ENCODE measurements at places on chromosomes 7 and 10.
A peak's percentile ranks its signal among the peaks of the same experiment; 100 is the strongest.

DNA sequence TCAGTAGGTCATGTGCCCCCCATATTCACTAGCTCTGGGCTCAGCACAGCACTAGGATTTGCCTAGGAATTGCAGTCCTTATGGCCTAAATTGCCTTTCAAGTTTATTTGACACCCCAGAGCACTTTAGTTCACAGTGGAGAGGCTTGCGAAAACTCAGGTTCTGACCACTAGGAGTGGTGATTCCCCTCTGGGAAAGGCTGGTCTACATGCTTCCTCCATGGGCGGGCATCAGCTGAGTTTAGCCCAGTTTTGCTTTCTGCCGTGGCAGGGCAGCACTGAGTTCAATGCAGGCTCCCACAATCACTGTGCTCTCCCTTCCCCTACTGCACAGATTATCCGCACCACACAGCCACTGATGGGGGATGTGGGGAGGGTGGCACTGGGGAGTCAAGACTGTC lies 94.4 kb downstream of the ADCYAP1R1 start:
- no peak for DNase-seq

DNA sequence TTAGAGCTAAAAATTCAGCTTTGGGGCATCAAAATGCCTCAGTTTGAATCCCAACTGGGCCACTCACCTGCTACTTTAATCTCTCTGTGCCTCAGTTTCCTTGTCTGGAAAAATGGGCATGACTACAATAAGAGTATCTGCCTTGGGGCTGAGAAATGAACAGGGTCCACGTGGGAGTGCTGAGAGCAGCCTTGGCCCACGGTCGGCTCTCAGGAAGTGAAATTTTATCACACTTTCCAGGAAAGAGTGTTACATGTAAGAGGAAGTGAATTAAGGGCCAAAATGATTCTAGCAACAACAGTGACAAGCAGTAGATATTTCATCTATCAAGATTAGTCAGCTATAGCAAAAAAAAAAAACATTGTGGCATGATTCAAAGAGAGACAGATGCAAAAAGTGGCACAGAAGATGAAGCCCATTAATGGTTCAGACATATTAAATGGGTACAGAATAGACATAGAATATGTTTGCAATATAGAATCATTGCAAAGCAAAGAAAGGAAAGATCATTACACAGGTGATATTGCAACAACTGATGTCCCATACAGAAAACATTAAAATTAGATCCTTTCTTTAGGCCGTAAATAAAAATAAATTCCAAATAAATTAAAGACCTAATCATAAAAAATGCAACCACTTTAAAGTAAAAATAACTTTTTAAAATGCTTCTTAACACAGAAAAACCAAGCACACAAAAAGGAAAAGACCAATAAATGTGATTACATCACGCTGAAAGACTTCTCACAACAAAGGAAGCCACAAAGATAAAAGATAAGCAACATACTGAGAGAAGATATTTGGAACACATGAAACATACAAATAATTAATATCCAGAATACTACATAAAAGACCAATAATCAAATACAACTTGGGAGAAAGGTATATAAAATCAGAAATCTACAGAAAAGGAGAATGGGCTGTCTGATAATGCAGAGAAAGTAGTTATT lies 4.3 kb downstream of the TMEM273 start:
- peak; percentile 67 for DNase-seq

DNA sequence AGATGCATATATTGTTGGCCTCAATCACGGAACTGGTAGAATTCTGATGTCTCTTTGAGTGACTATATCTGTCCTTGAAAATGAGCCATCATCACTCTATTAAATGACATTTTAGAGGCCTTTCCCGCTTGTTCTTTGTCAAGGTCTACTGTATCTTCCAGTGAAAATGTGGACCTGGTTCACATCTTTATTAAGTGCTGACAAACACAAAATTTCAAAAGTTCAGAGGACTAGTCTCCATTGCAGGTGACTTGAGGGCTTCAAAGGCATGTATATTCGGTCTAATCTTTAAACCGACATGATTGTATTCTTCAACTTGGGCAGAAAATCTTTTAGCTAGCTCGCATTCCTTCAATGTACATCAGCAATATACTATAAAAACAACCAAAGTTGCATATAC lies 36.6 kb upstream of the VWDE start:
- no peak for DNase-seq

- DNase-seq, result no peak
Observed at GRCh38 chr10:85532773-85533172, 833.8 kb downstream of the GRID1 start.

DNA sequence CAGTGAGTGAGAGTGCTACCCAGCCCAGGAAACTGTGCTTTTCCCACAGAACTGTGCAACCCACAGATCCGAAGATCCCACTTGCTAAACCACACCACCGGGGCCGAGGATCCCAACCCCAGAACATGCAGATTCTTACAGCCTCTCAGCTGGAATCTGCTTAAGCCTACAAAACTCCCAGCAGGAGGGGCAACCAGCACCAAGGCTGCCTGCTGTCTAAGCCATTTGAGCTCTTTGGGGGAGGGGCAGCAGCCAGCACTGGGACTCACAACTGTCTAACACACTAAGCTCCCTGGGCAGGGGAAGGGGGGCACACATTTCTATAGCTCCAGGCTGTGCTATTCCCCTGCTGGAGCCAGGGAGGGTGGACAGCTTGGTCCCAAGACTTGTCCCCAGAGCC lies 529.9 kb downstream of the XPNPEP1 start:
- no peak for DNase-seq

GRCh38 chr7:32191305-32191704 lies 121.1 kb upstream of the PDE1C start:
- no peak for DNase-seq

DNA sequence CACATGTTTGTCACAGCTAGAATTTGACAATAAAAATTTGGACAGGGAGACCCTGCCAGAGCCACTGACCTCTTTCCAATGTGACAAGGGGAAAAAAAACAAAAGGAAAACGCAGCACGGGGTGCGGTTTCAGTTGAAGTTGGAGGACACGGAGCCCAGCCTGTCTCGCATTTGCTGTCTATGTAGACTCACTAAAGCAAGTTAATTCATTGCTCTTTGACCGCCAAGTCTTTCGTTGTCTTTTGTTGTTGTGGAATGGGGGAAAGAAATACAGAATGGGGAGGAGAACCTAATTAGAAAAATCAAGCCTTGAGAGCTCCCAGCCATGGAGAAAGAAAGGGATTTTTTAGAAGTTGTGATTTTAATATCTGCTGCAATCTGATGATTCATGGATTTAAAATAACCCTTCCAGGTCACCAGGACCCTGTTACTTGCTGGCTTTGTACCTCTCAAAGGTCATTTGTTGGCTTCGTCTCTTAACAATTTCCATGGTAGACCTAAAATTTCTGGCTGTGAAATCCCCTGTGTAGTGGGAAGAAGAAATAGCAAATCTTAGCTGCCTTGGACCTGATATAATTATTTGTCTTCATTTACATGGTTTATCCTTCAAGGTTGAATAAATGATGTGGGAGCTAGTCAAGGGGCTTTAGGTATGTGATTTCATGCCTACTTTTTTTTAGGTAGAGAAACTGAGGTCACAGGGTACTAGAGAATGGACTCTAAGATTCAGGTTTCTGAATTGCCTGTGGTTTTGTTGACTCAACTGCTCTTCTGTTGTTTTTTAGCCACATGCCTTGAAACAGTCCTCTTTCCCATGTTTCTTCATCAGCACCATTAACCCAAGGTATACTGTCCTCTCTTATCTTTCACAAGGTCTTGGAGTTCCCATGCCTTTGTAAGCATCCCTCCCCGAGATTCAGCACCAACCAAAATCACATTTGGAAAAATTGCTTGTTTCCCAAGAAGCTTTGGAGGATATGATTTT lies 78.7 kb downstream of the TCF7L2 start:
- no peak for DNase-seq

DNA sequence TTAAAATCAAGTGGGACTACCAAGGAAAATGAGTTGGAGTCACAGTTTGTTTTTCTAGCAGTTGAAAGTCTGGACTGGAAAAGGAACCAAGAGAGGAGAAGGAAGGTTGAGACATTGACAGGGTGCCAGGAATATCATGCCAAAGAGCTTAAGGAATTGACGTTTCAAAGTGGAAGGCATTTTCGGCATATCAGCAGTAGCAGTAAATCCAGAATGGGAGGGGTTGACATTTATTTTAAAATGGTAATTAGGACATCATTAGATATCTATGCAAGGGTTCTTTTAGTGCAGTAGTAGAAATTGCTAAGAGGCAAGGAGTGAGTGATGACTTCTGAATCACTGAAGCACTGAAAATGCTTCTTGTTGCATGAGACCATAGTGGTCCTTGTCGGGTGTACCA lies 335.9 kb upstream of the PLXDC2 start:
- DNase-seq, result no peak
